ENCODE measurements at places on chromosomes 12 and 14.
A peak's percentile ranks its signal among the peaks of the same experiment; 100 is the strongest.

DNA sequence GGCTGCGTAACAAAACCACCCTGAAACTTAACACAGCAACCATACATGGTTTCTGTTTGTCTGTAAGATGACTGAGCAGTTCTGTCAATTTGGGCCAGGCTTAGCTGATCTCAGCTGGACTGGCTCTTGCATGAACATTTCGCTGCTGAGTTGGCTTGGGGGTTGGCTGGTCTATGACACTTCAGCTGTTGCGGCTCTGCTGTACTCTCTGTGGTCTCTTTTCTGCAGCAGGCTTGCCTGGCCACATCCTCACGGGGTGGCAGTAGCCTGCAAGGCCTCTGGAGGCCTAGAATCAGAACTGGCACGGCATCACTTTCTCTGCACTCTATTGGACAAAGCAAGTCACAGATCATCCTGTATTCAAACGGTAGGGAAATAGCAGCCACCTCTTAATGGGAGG is 216.2 kb downstream of the BCL11B start:
- DNase-seq: no peak

GRCh38 chr12:116744766-116745165 is 6.7 kb downstream of the RNFT2 start:
- no peak for DNase-seq

DNA sequence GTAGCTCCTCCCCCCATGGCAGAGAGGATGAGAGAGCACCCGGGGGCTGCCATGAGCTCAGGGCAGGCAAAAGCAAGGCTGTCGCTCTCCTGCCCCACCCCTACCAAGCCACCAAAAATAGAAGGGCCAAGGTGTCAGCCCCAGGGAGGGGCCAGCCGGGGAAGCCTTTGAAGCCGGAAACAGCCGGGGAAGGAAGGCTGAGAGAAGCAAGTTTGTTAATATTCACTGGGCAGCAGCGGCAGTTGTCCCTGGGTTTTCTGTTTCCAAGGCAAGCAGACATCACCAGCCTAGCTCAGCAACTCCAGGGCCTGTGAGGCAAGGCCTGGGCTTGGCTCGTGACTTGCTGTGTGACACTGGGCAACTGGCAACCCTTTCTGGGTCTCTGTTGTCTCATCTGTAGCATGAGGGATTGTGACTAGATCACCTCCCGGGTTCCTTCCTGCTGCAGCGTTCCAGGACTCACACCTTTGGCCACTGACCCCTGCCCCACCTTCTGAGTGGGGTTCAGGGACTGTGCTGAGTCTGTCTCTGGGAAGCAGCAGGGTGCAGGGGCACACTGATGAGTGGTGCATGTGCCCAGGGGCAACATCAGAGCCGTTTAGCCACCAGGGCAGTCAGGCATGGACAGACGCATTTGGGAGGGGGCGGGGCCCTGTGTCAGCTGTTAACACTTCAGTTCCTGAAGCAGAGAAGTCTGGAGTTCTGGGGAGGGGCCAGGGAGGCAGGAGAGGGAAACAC is 24.3 kb downstream of the SYNDIG1L start:
- peak; percentile 66 for DNase-seq

DNA sequence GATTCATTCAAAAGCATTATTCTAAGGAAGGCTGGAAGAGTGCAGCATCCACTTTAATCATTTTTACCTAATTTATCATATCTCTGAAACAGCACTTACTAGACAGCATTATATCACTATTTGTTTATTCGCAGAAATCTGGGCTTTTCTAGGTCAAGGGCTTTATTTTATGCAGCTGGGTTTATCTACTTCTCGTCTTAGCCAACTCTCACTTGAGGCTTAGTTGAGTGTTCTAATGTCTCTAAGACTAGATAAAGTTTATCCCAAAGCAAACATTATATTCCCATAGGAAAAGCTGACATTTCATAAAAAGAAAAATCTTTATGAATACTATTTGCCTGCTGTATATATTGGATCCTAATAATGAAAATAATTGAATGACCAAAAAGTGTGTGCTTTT is 720.8 kb upstream of the FLRT2 start:
- no peak for DNase-seq

DNA sequence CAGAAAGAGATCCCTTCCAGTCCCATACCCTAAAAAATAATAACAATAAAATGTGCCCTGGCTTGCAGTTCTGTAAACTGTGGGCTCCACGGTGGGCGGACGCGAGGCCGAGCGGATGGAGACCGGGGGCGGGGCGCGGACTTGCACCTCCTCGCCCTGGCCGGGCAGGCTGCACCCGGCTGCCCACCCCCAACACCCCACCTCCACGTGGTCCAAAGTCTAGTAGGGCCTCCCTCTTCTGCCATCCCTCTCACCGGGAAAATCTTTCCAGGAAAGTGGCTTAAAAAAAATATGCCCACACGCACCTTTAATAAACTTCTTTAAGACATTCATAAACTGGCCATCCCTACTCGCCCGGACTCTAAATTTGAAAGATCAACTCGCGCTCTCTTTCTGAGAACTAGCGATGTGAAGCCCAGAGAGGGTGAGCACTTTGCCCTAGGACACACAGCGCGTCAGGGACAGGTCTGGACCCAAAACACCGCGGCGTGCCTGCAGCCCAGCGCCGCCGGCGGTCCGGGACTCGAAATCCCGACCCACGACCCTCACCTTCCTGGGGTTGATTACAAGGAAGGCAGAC is 1.9 kb upstream of the BCL11B start:
- peak; percentile 42 for DNase-seq

DNA sequence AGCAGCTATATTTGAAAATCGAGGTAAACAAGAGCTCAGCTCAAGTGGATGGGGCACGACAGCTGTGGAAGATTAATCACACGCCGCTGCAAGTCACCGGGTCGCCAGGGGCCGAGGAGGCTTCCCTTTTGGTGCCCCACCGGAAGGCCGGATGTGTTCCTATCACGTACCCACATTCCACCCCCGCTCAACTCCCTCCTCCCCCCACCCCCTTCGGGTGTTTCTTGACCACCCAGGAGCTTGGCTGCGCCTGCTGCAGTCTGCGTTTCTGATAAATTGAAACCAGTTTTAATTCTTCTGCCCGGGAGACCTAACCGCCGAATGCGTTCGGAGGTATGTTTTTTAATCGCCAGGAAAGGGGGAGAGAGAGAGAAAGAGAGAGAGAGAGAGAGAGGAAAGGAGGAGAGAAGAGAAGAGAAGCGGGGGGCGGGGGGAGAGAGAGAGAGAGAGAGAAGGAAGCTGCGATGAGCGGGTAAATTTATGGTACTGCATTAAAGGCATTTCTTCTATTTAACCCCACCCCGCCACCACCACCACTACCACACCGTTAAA is 1.8 kb downstream of the SLC8A3 start:
- DNase-seq: no peak

GRCh38 chr14:100862277-100862676 is 36.4 kb downstream of the MEG3 start:
- DNase-seq: no peak

Measured in activated naive CD4-positive, alpha-beta T cell treated with anti-CD3 and anti-CD28 coated beads, Interleukin-2, amount 50 U/mL, for 16 hours (primary cell).